PC-9 (cell line): ENCODE measurements at places on chromosomes 12 and 14.
A peak's percentile ranks its signal among the peaks of the same experiment; 100 is the strongest.

DNA sequence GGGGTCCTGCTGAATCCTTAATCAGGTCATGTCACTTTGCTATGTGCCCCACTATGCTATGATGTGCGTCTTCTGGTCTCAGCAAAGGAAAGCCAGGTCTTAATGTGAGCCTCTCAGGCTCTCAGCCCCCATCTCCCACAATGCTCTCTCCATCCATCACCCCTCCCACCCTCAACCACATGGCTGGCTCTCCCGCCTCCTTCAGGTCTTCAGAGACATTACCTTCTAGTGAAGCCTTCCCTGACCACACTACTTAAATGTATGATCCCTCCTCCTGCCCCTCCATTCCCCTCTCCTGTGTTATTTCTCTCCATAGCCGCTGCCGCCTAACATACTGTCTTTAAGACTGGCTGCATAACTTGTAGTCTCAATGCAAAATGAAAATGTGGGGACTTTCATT lies 50.5 kb downstream of the KRT80 start:
- no peak for DNase-seq

- DNase-seq, result no peak
These were observed 3.1 kb upstream of the MDM2 start for GRCh38 chr12:68804657-68805591.

- DNase-seq, result no peak
These were observed 13.5 kb upstream of the KRT73 start for GRCh38 chr12:52631676-52632459.

GRCh38 chr12:12524128-12524527 lies 38.5 kb downstream of the DUSP16 start:
- DNase-seq, result no peak

DNA sequence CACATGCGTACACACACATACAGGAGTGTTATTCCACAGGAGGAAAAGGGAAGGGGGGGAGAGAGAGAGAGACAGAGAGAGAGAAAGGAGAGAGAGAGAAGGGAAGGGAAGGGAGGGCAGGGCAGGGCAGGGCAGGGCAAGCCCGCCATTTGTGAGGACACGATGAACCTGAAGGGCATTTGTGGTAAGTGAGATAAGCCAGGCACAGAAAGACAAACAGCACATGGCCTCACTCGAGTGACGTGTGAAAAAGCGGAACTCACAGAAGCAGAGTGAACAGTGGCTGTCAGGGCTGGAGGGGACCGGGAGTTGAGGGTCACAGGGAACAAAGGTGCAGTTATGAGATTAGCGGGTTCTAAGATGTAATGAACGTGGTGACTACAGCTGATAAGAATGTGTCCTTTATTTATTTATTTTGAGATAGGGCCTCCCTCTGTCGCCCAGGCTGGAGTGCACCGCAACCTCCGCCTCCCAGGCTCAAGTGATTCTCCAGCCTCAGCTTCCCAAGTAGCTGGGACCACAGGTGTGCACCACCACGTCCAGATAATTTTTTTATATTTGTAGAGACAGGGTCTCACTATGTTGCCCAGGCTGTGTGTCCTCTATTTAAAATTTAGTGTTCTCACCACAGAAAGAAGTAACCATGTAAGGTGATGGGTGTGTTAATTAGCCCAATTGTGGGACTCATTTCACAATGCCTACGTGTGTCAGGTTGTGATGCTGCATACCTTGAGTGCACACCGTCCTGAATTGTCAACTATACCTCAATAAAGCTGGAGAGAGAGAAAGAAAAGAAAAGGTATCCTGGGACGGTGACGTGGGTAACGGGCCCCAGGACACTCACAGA lies 18.7 kb upstream of the FBRSL1 start:
- DNase-seq, result no peak

GRCh38 chr14:102363182-102363943 lies 622 bp downstream of the TECPR2 start:
- DNase-seq, result no peak

DNA sequence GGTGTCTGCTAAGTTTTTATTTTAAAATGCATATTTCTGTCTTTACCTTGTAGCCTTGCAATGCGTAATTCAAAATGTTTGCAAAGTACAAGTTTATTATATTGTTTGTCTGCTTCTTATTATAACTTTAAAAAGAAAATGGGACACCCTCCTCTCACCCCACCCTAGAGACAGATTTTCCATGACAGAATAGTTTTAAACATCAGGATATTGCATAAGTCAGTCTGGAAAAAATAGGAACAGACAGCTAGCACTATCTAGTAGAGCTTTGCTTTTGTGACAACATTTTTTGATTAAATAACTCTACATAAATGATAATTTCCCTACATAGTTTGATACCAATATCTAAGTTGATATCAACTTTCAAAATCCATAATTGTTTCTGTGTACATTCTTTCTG lies 71.3 kb downstream of the PDE3A start:
- DNase-seq, result no peak

DNA sequence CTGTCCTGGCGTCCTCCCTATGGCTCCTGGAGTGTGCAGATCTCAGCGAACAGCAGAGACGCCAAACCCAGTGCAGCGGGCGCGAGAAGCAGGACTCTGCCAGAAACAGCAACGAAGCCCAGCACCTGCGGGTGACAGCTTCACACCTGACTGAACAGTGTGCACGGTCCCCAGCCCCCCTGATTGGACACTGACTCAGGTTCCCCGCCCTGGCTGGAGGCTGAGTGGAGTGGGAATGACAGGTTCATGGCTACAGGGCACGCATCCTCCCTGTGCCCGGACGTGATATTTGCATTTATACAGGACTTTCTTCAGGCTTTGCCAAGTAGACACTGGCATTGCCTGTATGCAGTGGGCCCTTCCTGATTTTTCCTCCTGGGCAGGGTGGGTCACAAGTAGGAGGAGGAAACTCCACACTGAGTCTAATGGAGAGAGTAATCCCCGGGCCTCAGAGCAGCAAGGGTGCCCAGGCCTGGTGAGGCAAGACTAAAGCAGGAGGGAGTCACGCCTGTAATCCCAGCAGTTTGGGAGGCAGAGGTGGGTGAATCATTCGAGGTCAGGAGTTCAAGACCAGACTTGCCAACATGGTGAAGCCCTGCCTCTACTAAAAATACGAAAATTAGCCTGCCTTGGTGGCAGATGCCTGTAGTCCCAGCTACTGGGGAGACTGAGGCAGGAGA lies 71.6 kb downstream of the ASCL4 start:
- DNase-seq, result no peak

DNA sequence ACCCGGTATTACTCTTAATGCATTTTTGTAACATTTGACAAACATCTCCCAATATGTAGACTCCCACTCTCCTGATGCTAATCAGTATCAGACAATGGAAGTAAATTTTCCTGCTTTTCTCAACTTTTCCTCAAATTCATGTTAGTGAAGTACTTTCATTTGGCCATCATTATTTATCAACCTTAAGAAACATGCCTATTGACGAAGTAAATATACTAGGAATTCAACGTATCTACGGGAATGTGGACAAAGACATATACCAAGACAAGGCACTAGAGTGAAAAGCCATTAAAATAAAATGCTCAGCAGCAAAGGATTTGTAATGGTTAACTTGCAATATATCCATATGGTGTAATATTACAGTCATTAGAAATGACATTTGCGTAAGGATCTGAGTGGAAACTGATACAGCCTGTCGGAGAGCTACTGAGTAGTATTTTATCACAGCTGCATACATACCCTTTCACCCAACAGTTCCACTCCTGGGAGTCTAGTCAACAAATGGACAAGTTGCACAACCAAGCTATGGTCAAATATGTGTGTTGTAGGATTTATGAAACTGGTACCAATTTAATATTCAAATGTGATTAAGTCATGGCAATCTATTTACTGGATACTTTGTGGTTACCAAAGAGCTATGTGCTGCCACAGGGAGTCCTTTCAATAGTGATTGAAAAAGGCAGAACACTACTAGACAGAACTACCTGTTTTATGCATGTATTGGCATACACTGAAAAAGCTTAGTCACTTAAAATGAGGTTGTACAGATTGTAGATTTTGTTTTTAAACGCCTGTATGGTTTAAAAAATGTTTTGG lies 26.5 kb downstream of the NUDT4 start:
- no peak for DNase-seq

DNA sequence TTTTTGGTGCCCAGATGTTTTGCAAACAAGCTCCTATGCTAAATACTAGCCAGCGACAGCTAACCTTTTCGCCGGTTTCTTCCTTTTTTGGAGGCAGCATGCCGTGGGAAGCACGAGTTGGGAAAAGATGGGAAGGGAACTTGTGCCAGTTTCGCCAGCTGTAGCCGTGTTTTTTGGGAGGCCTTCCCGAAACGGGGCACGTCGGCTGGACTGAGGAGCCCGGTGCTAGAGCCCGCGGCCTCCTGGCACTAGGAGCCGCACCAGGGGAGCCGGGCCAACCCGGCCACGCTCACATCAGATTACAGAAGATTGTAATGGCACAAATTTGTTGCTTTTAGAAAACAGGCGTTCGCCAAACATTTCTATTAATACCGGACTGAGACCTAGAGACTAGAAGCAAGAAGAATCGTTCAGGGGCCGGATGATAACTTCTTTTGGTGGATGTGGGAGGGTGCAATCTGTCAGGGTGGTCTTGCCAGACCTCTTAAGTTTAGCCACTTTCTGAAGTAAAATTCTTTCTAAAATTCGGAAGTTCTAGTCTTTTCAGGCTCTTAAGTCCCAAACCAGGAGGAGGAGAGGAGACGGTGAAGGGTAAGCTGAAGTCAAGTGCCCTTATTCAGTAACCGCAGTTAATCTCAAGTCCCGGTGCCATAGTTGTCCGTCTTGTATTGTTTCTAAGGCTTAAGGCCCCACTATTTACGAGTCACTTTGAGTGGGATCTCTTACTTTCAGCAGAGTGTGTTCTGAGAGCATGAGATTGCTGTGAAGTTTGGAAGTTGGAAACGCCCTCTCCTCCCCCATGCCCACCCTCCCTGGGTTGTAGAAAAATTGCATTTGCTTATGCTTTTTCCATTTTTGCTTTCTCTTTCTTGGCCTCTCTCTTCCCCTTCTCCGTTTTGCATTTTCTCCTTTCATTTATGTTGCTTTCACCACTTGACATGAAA lies 1.3 kb downstream of the RASSF3 start:
- DNase-seq, result no peak

DNA sequence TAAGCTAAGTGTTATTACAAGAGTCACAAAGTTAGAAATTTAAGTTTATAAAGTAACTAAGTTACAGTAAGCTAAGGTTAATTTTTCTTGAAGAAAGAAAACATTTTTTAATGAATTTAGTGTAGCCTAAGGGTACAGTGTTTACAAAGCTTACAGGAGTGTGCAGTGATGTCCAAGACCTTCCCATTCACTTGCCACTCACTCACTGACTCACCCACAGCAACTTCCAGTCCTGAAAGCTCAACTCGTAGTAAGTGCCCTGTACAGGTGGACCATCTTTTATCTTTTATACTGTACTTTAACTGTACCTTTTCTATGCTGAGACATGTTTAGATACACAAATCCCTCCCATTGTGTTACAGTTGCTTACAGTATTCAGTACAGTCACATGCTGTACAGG lies 60.9 kb upstream of the TMEM263 start:
- no peak for DNase-seq

- DNase-seq, result no peak
These were observed 11.1 kb downstream of the GLIPR1L1 start for GRCh38 chr12:75345531-75345930.

- no peak for DNase-seq
These were observed 25.3 kb downstream of the GPRC5D start for GRCh38 chr12:12926571-12927071.

DNA sequence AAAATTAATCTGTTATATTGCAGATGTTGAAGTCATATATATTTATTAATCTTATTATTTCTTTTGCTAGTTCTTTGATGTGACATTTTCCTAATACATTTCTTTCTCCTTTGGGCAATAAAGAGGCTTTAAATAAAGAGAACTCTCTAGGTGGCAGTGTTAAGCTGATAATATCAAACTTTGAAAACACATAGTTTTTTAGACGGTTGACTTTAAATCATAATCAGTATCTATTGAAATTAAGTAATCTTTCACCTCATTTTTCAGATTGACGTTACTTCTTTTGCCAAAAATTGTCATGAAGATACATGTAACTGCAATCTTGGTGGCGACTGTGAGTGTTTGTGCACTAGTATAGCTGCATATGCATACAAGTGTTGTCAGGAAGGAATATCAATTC lies 130.8 kb upstream of the PTPRQ start:
- no peak for DNase-seq

GRCh38 chr12:121955258-121956237 lies 37.2 kb downstream of the CFAP251 start:
- no peak for DNase-seq

DNA sequence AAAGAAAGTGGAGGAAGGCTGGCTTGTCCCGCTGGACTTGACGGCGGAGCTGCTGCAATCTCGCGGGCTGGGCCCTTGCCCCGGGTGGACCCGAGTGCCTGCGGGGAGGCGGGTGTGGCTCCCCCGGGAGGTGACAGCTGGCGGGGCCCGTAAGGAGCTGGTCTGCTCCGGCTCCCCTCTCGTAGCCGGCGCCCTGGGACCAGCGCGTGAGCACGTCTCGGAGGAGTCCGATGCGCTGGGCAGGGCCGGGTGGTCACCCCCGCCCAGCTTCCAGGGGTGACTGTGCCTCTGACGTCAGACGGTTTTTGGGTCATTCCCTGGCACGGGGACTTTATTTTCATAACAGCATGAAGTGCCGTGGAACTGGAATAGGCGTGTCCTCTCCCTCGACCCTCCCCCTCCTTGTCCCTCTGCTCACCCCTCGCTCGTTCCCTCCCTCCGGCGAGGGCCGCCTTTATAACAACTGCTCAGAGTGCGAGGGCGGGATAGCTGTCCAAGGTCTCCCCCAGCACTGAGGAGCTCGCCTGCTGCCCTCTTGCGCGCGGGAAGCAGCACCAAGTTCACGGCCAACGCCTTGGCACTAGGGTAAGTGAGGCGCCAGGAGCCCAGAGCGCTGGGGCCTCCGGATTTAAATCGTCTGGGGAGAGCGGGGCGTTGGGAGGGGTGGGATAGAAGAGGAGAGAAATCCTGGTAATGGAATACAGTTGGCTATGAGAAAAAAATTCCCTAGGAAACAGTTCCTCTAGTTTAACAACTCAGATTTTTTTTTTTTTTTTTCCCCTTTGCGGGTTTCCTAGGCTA lies at the start of gene GPRC5A:
Gene GPRC5A (plus strand): TSS at position 483 of the 801 bp plus-strand sequence. CDS start 16,688 bp downstream, outside the sequence.
- DNase-seq, result peak; percentile 100

- DNase-seq, result no peak
These were observed 3.6 kb upstream of the AJUBA start for GRCh38 chr14:22985894-22986507.

- DNase-seq, result no peak
These were observed 560.5 kb downstream of the BCL11B start for GRCh38 chr14:98711453-98711852.

GRCh38 chr14:50821510-50822464 lies 9.2 kb downstream of the NIN start:
- DNase-seq, result no peak

GRCh38 chr12:112904571-112904970 lies 2.2 kb upstream of the OAS1 start:
- DNase-seq, result peak; percentile 62

GRCh38 chr12:58523360-58523759 lies 396.9 kb downstream of the LRIG3 start:
- no peak for DNase-seq

DNA sequence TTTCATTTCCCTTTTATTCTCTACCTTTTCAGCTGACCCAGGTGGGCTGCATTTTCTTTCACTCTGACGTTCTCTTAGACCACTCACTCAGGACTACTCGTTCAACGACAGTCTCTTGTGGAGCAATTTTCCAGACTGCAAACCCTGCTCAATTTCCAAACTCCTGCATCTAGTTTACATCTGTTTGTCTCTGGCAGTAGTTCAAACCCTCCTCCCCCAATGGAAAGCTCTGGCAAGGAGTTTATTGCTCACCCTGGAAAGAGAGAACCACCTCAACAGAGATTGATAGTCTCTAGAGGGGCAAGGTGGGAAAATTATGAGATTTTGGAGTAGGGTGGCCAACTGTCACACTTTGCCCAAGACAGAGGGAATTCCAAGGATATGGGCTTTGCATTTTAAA lies 130.2 kb downstream of the TSHR start:
- DNase-seq, result no peak

GRCh38 chr12:122202017-122202416 lies 1.5 kb upstream of the B3GNT4 start:
- DNase-seq, result no peak
